Epithelial cell of alveolus of lung (primary cell): ENCODE measurements at places on chromosomes 6 and 20. TPM values are rescaled to one million over a fixed set of nuclear protein-coding genes. Genes with fewer than 3 reads are reported as not detected.

Gene GSTA2
- not detected in 2 replicates for total RNA-seq

Gene PTCRA
- total RNA-seq, result not detected in 2 replicates

Gene CTSZ
- 129 and 142 TPM in 2 replicates for total RNA-seq

Gene FAXC
- 2.2 and 3.8 TPM in 2 replicates for total RNA-seq

Gene SPATA25
- 0.72 and 1.2 TPM in 2 replicates for total RNA-seq

Gene MAP7
- 0.52 and 1.1 TPM in 2 replicates for total RNA-seq

Gene FAM83B
- total RNA-seq, result 0.08 and 0.91 TPM in 2 replicates

Gene ESR1
- 0.13 TPM in 1 of 2 replicates, not detected in the other for total RNA-seq

Gene PMEPA1
- total RNA-seq, result 16.0 and 16.4 TPM in 2 replicates

Gene FNDC11
- total RNA-seq, result 0.78 TPM in 1 of 2 replicates, not detected in the other

Gene SLC44A4
- 1.0 TPM in 1 of 2 replicates, not detected in the other for total RNA-seq

Gene PPIL1
- 17.8 and 32.3 TPM in 2 replicates for total RNA-seq

Gene EPPIN
- not detected in 2 replicates for total RNA-seq

Gene CLPSL1
- total RNA-seq, result not detected in 2 replicates

Gene LPIN3
- total RNA-seq, result 3.4 and 13.9 TPM in 2 replicates

Gene SEL1L2
- total RNA-seq, result not detected in 2 replicates

Gene SCRT2
- not detected in 2 replicates for total RNA-seq

Gene COL21A1
- 1.0 and 9.6 TPM in 2 replicates for total RNA-seq

Gene CYP24A1
- total RNA-seq, result 2.1 TPM in 1 of 2 replicates, not detected in the other

Gene MATN4
- 0.80 TPM in 1 of 2 replicates, not detected in the other for total RNA-seq
